ENCODE measurements at places on chromosomes 2 and 18. TPM values are rescaled to one million over a fixed set of nuclear protein-coding genes. Genes with fewer than 3 reads are reported as not detected.

The PAIP2B gene
- 7.6 TPM for total RNA-seq

The DSG1 gene
- 122 TPM for total RNA-seq

The CSRNP3 gene
- total RNA-seq, result 2.7 TPM

The HOXD11 gene
- 19.4 TPM for total RNA-seq

The TDRD15 gene
- not detected for total RNA-seq

The DHRS9 gene
- total RNA-seq, result not detected

The GALNT3 gene
- total RNA-seq, result 7.4 TPM

The GKN1 gene
- not detected for total RNA-seq

DNA sequence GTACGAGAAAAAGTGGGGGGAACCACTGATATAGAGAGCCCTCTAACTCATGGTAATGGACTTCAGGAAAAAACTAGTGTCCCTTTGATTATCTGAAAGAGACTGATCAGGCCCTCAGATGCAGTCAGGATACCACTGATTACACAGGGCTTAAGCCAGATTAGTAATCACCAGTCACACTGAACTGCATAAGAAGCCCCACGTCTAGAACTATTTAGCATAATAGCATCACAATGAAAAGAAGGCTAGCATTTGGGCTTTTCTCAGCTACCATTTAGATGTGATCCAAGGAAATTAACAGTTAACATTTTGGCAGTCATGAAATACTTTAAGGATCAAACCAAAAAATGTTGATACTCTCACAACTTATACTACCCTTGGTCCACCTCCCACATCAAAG lies 813.1 kb upstream of the POU3F3 start:
- no peak for DNase-seq
- no peak overlapping the region for H3K4me3 ChIP-seq
- H3K27ac ChIP-seq, result no peak overlapping the region
- no peaks in the 10 kb centered on the region for H3K36me3 ChIP-seq

GRCh38 chr2:170148161-170148560 lies 29.8 kb upstream of the MYO3B start:
- H3K36me3 ChIP-seq, result no peaks in the 10 kb centered on the region
- no peak overlapping the region for H3K4me3 ChIP-seq
- DNase-seq, result no peak
- no peak overlapping the region for H3K27ac ChIP-seq
- no peaks in the 10 kb centered on the region for H3K27me3 ChIP-seq

- no peaks in the 10 kb centered on the region for H3K27me3 ChIP-seq
- H3K36me3 ChIP-seq, result no peaks in the 10 kb centered on the region
- H3K4me1 ChIP-seq, result peaks cover 43% of the 10 kb centered on the region
- H3K4me3 ChIP-seq, result no peak overlapping the region
These were observed 8.2 kb downstream of the GDF7 start for GRCh38 chr2:20674974-20675679.

DNA sequence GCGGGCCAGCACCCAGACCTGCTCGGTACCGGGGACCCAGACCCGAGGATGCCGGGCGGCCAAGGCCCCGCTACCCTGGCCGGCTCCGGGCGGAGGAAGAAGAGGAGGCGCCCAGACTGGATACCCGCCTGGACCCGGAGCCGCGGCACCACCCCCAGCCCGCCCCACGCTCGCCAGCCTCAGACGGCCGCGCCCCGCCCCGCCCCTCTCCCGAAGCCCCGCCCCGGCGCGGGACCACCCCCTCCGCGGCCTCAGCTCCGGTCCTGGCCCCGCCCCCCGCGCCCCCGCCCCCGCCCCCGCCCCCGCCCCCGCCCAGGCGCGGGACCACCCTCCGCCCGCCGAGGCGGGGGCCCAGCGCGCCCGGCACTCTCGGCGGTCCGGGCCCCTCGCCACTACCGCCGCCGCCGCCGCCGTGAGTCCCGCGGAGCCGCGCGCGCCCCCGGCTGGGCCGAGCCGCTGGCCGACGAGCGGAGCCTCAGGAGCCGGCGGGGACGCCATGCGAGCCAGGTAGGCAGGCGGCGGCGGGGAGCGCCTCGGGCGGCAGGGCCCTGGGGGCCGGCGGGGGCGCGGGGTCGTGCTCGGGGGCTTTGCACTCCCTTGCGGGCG lies at the start of gene SH3BP4:
Gene SH3BP4, plus strand, starts transcription at position 354 of the 606 bp plus-strand sequence. CDS start 82,986 bp downstream, outside the sequence.
- peak; percentile 94 for DNase-seq
- no peaks in the 10 kb centered on the region for H3K36me3 ChIP-seq
- H3K27ac ChIP-seq, result peak within 1 kb of the TSS; percentile 90
- peak within 1 kb of the TSS; percentile 57 for H3K4me3 ChIP-seq
- H3K4me1 ChIP-seq, result peaks cover 32% of the 10 kb centered on the region

DNA sequence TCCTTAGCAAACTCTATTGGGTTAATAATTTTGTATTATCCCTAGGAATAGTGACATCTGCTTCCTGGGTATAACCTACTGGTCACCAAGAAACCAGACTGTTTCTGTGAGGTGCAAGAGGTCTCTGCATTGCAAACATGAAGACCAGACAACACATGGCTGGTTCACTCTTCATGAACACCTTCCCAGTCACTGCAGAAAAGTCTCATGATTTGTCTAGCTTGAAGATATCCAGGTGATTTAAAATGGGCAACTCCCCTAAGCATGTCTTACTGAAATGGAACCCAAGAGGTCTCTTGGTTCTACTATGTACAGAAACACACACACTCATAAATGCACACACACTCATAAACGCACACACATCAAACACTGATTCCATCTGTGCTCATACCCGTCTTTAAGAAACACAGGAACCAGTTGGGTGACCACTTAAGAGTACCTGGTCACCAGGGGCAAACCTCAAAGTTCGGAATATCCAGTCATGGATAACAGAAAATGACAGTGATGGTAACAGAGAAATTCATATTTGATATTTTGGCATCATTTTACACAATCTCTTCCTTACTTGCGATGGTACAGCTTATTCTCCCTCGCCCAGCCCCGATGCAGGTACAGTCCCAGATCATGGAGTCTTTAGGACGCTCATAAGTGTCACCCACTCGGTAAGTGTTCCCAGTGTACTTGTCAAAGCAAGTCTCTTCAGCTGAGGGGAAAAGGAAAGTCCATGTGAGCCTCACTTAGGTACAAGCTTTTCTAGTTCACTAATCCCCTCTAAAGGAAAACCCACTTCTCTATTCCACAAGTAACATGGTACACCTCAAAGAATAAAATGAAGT lies 2.9 kb downstream of the FN1 start:
- no peaks in the 10 kb centered on the region for H3K27me3 ChIP-seq
- H3K36me3 ChIP-seq, result peaks cover 9% of the 10 kb centered on the region
- H3K27ac ChIP-seq, result peak overlapping the region; percentile 70
- peaks cover 37% of the 10 kb centered on the region for H3K4me1 ChIP-seq

GRCh38 chr2:150997702-150998440 lies 263.8 kb downstream of the RBM43 start:
- H3K27me3 ChIP-seq, result no peaks in the 10 kb centered on the region
- no peak overlapping the region for H3K27ac ChIP-seq
- H3K36me3 ChIP-seq, result no peaks in the 10 kb centered on the region
- H3K4me3 ChIP-seq, result no peak overlapping the region

DNA sequence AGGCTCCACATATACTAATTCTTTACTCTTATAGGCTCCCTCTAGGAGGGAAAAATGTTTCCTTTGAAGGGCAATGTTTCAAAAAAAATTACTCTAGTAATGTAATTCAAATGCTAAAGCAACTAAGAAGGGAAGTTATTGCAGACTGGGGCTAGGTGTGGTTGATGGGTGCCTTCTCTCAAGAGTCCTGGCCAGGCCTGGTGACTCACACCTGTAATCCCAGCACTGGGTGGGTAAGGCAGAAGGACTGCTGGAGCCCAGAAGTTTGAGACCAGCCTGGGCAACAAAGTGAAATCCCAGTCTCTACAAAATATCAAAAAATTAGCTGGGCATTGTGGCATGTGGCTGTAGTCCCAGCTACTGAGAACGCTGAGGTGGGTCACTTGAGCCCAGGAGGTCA lies 31.2 kb upstream of the CDKL4 start:
- no peaks in the 10 kb centered on the region for H3K27me3 ChIP-seq
- no peak for DNase-seq
- H3K27ac ChIP-seq, result no peak overlapping the region
- H3K4me1 ChIP-seq, result no peaks in the 10 kb centered on the region
- H3K36me3 ChIP-seq, result peaks cover 36% of the 10 kb centered on the region

DNA sequence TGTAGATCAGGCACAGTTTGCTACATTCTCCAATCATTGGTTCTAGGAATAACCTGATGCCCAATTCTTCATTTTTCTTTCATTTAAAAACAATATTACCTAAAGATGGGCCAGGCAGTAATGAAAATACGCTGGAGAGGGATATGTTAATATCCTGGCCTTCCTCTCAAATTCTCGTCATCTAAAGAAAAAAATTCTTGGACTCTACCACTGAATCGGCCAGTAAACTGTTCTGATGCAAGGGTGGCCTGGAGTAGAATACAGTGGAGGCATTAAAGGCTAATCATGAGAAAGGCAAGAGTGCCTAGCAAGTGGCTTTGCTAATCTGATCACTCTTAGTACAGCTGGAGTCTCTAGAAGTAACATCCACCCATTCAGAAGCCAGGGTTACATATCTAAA lies 157.7 kb downstream of the ANTXR1 start:
- no peaks in the 10 kb centered on the region for H3K36me3 ChIP-seq
- peak overlapping the region; percentile 20 for H3K27ac ChIP-seq
- H3K4me1 ChIP-seq, result peaks cover 47% of the 10 kb centered on the region

DNA sequence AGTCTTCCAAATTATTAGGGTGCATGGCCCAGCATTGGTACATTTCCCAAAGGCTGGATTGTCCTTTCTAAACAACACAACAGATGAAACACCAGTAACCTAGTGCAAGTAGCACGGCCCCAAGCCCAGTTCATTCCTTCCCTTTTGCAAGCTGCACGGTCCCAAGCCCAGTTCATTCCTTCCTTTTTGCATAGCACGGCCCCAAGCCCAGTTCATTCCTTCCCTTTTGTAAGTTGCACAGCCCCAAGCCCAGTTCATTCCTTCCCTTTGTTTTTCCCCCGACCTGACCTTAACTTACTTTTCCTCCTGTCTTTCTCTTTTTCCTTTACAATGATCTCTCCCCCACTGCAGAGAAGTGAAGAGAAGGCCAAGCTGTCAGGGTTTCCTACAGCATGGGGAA lies 60.9 kb downstream of the C18orf63 start:
- H3K4me3 ChIP-seq, result no peak overlapping the region
- no peaks in the 10 kb centered on the region for H3K36me3 ChIP-seq
- no peak overlapping the region for H3K27ac ChIP-seq
- H3K4me1 ChIP-seq, result no peaks in the 10 kb centered on the region
- no peaks in the 10 kb centered on the region for H3K27me3 ChIP-seq
- peak; percentile 58 for DNase-seq

DNA sequence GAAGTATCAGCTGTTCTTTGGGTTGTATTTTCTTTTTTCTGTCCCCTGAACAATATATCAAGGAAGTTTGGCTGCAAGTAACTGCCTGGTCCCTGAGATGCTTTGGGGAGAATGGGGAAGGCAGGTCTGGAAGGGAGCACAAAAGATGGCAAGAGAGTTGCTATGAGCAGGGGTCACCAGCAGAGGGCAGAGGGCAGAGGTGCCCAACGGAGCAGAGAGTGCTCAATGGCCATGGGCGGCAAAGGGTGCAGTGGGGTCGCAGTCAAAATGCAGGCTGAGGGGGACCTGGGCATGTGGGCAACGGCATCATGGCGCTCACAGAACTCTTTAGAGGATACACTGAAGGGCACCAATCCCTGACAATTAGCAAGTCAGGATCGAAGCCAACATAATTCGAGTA lies 107.7 kb upstream of the ATP8B1 start:
- no peak overlapping the region for H3K27ac ChIP-seq
- H3K4me3 ChIP-seq, result no peak overlapping the region
- no peaks in the 10 kb centered on the region for H3K27me3 ChIP-seq
- DNase-seq, result peak; percentile 67
- no peaks in the 10 kb centered on the region for H3K4me1 ChIP-seq

GRCh38 chr2:176202491-176202890 lies 14.0 kb downstream of the HOXD1 start:
- no peak for DNase-seq
- no peak overlapping the region for H3K27ac ChIP-seq
- no peak overlapping the region for H3K4me3 ChIP-seq
- H3K27me3 ChIP-seq, result no peaks in the 10 kb centered on the region

- H3K4me1 ChIP-seq, result no peaks in the 10 kb centered on the region
- H3K27ac ChIP-seq, result no peak overlapping the region
- DNase-seq, result no peak
- H3K27me3 ChIP-seq, result no peaks in the 10 kb centered on the region
- no peaks in the 10 kb centered on the region for H3K36me3 ChIP-seq
These were observed 92.9 kb downstream of the SH3BP4 start for GRCh38 chr2:235044501-235045271.

DNA sequence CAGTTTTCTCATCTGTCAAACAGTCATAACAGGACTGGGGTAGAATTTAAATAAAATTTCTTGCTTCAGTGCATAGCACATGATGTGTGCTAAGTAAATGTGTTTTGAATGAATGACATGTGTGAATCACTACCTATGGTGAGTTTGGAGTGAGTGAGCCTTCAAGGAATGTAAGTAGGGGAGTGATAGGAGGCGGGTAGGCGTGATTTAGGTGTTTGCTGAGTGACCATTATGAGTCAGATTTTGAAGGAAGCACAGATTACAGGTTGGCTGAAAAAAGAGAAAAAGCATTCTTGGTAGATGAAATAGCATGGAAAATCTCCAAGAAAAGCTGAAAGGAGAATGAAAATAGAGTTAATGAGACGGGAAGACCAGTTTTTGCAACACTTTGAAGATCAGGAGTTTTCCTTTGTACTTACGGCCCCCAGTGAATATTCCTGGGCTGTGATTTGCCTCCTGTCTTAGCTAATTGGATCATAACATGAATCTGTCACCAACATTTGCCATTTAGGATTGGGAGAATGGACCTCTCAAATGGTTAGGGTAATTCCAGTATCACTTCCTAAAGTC lies 136.9 kb upstream of the GATA6 start:
- H3K27ac ChIP-seq, result no peak overlapping the region
- H3K27me3 ChIP-seq, result no peaks in the 10 kb centered on the region
- H3K4me1 ChIP-seq, result no peaks in the 10 kb centered on the region
- H3K36me3 ChIP-seq, result no peaks in the 10 kb centered on the region

DNA sequence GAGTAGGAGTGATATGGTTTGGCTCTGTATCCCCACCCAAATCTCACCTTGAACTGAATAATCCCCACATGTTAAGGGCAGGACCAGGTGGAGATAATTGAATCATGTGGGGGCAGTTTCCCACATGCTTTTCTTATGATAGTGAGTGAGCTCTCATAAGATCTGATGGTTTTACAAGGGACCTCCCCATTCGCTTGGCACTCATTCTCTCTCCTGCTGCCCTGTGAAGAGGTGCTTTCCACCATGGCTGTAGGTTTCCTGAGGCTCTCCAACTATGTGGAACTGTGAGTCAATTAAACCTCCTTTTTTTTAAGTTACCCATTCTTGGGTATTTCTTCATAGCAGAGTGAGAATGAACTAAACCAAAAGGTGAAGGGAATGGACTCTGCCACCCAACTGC lies 207.5 kb downstream of the LOXHD1 start:
- H3K4me1 ChIP-seq, result no peaks in the 10 kb centered on the region
- H3K36me3 ChIP-seq, result no peaks in the 10 kb centered on the region
- H3K27me3 ChIP-seq, result no peaks in the 10 kb centered on the region
- DNase-seq, result peak; percentile 11

Data from vagina (tissue), 2 donors.